ENCODE measurements at places on chromosomes 2 and 18.

- DNase-seq = no peak
These were observed 396.0 kb upstream of the RGPD4 start for GRCh38 chr2:107430596-107431266.

GRCh38 chr2:105708697-105709096 lies 36.0 kb upstream of the NCK2 start:
- DNase-seq = no peak

- DNase-seq = no peak
These were observed 344.9 kb downstream of the CYRIA start for GRCh38 chr2:16320716-16321115.

DNA sequence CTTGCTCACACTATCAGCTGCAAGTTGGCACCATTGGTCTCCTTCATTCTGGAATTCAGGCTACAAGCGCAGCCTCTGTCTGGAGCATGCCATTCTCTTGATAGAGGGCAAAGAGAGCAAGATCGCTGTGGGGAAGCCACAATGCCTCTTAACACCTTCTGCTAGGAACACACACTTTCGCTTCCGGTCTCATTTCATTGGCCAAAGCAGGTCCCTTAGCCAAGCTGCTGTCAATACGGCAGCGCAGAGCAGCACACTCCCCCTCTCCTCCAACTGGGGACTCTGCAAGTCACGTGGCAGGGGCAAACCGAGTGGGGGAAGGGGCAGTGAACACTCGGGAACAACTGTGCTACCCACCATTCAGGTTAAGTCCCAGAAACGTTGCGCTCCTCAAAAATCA lies 98.1 kb downstream of the MMADHC start:
- no peak for DNase-seq

DNA sequence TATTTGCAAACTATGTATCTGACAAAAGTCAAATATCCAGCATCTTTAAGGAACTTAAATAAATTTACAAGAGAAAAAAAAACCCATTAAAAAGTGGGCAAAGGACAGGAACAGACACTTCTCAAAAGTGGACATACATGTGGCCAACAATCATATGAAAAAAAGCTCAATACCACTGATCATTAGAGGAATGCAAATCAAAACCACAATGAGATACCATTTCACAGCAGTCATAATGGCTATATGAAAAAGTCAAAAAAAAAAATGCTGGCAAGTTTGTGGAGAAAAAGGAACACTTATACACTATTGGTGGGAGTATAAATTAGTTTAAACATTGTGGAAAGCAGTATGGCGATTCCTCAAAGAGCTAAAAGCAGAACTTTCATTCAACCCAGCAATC lies 130.3 kb upstream of the LHCGR start:
- no peak for DNase-seq

DNA sequence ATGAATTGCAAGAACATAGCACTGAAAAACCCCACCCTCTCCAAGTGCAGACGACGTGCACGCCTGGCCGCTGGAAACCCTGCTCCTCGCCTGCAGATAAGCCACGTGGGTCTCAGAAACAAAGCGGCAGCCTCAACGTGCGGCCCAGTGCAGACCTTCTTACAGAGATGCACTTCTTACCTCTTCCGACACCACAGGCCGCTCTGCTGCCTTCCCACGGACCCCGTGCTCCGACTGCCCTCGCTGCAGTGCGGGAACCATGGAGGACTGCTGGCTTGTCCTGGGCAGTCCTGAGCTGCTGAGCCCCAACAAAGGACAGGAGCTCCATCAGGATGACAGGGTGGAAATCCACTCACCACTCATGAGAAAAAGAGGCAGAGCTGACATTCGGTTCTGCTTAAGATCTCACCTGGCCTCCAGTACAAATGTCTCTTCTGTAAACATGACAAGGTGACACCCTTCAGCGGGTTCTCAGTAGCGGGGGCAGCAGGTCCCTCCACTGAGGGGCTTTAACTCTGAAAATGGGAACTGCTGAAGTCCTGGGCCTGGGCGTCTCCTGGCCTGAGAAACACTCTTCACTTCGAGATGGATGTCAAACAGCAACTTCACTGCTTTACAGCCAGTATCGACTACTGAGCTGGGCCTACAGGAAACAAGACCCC lies 6.2 kb downstream of the COPS9 start:
- DNase-seq = no peak

GRCh38 chr2:129050101-129050500 lies 731.4 kb upstream of the HS6ST1 start:
- no peak for DNase-seq

DNA sequence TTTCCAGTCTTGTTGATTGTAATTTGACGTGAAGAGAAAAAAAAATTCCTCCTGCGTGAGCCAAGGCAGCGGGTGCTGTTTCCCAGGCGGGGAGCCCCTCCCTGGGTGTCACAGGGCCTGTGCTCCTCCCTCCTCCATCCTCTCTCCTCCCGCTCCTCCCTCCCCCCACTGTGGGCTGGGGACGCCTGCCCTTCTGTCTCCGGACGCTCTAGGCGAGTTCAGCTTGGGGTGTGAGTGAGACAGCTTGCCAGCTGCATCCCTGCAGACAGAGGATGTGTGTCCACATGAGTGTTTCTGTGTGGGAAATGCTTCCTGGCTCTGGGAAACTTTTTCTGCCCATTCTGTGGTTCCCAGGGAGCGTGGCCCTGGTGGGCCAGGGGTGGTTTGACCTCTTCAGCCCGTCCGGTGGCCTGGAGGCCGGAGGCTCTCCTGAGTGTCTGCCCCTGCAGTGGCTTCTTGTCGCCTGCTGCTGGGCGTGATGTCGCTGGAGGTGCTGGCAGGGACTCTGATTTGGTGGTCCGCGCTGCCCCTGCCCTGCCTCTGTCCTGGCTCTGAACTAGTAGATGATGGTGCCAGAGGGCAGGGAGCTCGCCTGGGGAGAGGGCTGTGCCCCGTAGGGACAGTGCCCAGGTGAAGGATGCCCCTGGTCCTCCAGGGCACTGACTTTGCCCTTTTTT lies 96.4 kb downstream of the USP40 start:
- peak; percentile 88 for DNase-seq

GRCh38 chr2:148739454-148740105 lies 95.0 kb downstream of the EPC2 start:
- no peak for DNase-seq

GRCh38 chr2:28779001-28779400 lies 27.4 kb downstream of the PPP1CB start:
- DNase-seq = no peak

DNA sequence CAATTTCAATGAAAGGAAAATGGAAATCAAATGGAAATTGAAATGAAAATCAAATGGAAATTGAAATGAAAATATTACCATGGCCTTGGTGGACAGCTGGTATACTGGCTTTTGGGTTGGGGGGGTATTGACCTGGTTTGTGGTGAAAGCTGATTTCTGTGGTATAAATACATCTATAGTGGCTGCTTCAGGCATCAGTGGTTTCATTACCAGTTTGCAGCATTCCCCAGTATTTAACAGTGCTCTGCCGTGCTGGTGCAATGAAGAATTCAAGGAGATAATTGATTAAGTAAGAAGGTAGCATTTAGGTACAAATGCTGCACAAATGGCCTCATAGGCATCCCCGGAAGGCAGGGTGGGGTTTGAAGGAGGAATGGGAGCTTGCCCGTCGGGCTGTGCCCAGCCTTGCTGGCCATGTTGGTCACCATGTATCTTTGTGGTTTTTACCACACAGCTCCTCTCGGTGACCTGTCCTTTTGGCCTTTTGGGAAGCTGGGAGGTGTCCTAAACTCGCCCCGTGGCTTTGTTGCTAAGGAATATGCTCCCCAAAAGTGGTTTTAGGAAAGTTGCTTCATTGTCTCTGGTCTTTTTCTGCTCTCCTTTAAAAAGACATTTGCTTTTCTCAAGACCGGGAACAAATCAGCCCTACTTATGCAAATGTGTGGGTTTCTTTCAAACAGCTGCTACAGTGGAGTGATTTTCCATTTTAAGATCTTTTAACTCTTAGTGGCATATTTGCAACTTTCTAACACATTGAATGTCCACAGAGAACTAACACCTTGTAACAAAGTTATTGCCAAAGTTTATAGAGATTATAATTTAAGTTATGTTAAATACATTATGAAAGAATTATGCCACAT lies 28.6 kb downstream of the SNTG2 start:
- DNase-seq = no peak

- DNase-seq = no peak
These were observed 30.0 kb upstream of the CCNYL1 start for GRCh38 chr2:207681431-207681830.

- peak; percentile 87 for DNase-seq
These were observed 130.9 kb downstream of the ANTXR1 start for GRCh38 chr2:69143748-69144360.

DNA sequence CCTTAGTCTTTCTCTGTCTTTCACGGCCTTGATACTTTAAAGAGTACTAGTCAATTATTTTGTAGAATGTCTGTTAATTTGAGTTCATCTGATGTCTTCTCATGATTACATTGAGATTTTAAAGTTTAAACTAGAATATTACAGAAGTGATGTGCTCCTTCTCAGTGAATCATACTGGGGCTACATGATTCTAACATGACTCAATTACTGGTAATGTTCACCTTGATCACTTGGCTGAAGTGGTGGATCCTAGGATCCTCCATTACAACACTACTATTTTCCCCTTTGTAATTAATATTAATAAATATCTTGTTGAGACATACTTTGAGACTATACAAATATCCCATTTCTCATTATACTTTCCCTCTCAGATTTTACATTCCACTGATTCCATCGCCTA lies 148.5 kb downstream of the CAMKMT start:
- no peak for DNase-seq

DNA sequence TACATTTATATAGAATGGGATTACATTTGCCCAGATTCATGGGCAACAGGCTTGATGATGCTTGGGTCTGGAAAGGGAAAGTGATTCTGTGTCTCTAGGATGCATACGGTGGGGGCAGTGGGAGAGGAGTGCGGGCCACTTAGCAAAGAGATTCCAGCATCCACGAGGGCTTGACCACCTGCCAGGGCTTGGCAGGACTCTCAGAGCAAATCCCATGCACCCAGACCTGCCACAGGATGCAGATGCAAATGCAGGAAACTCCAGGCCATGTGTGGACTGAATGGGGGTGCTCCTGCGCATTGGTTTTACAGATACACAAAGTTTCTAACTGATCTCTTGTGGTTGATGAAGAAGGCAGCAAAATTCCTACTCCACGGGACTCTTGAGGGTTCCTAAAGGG lies 334.7 kb downstream of the CYRIA start:
- no peak for DNase-seq

DNA sequence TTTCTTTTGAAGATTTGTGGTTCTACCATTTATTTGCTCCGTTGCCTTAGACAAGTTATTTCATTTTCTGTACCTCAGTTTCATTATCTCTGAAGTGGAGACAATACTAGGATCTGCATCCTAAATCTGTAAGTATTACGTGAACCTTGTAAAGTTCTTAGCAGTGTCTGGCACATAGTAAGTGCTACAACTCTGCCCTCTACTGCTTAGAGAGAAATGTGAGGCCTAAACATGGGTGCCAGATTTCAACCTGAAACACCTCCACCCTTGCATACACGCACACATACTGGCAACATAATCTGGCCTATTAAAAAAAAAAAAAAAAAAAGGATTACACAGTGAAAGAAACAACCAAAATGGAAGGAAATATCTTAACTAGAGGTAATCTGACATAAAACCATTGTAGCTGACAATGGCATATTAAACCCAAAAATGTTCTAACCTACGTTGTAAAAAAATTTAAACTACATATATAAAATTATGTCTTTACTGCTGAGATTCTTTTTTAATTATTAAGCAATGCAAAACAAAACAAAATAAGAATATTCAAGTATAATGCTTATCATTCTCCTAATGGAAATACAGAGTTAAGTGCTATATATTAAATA lies 132.6 kb downstream of the MAP2 start:
- DNase-seq = peak; percentile 56

- no peak for DNase-seq
These were observed 91.4 kb upstream of the ACSL3 start for GRCh38 chr2:222769446-222769845.

DNA sequence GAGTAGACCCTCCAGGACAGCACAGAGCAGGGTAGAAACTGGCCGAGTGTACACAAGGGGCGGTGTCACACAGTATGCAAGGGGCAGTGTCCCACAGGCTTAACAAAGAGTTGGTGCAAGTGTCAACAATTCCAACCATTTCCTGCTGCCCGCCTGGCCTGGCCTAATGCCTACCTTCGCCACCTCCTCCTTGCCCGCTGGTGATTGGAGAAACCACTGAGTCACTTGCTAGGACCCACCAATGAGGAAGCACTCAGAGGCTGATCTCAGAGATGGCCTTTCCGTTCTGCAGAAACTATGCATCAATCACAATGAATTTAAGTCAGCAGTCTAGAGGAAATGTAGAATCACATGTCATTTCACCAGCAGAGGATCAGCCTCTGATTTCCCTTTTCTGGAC lies 263.3 kb upstream of the PKDCC start:
- no peak for DNase-seq

DNA sequence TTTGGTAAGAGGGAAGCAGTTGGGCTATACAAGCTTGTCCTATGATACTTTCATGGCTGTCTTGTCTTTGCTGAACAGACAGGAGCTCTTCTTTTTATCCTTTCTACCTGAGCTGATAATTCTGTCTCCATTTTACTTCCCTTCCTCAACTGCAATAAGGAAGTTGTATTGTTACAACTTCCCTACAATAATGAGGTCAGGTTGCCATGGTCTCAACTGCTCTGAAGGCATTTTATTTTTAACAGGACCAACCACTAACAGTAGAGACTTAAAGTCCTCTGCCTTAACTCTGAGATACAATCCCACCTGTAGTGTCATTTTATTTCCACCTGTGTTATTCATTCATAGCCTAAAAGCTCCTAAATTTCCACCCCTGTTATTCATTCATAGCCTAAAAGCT lies 118.6 kb upstream of the PGAP1 start:
- DNase-seq = no peak

DNA sequence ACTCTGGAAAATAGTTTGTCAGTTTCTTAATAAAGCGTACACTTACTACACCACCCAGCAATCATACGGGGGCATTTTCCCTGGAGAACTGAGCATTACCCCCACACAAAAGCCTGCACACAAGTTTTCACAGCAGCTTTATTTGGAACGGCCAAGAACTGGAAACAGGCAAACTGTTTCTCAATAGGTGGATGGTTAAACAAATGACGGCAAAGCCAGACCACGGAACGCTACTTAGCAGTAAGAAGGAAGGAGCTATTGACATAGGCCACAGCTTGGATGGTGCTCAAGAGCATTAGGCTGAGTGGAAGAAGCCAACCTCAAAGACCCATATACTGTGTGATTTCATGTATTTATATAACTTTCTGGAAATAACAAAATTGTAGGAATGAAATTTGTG lies 9.0 kb downstream of the MALL start:
- DNase-seq = no peak

GRCh38 chr2:174554529-174555150 lies 43.0 kb downstream of the WIPF1 start:
- peak; percentile 64 for DNase-seq
